ENCODE measurements at places on chromosomes 1 and 21.
A peak's percentile ranks its signal among the peaks of the same experiment; 100 is the strongest.

DNA sequence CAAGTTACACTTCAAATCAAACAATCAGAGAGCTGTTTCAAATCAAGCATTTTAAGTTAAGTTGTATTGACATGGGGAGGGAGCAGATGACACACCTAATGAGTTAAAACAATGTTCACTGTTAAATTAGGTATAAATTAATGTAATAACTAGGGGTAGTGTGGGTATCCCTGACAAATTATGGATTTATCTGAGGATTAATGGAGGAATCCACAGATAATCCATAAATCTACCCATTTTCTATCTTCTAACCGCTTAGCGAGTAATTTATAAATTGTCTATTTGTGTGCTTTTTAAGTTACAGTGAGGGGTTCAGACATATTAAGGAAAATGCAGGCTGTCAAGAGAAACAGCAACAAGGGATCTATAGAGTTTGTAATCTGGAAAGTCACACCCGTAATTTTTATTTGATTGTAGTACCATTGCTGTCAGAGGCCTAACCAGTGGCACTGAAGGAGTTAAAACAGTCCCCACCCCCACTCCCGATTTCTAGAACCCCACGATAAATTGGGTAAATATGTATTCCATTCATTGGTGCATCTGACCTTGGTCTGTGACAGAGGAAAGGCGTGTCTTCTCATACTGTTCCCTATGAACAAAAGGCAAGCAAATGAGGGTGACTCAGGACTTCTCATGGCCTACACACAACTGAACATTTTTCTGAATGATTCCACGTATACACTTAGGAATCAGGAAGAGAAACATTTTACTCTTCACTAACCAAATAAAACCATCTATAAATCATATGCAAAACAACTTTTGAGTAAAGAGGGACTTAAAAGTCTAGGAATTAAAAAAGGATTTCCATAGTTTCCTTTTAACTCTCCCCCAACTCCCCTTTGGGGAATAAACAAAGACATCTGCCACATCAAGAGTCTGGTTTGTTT is 7.4 kb downstream of the IRF2BP2 start:
- no peak for DNase-seq

GRCh38 chr1:30274173-30274970 is 449.0 kb downstream of the MATN1 start:
- DNase-seq = no peak

GRCh38 chr1:225700889-225701465 is 48.1 kb upstream of the ENAH start:
- no peak for DNase-seq

DNA sequence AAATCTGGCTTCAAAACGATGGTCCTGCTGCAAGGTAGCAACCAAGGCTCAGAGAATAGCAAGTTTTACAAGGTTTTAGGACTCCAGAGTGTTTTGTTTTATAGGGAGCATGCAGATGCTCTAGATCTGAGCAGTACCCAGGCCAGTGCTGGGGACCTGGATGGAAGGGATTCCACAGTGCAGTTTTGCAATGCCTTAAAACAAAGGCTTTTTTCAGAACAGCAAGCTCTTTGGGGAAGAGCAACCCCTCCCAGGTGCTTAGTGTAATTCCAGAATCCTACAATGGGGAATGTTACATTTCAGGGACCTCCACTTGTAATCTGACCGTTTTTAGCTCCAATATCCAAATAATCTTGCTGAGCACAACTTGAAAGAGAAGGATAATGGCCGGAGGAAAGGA is 6.7 kb downstream of the ROR1 start:
- DNase-seq = no peak

DNA sequence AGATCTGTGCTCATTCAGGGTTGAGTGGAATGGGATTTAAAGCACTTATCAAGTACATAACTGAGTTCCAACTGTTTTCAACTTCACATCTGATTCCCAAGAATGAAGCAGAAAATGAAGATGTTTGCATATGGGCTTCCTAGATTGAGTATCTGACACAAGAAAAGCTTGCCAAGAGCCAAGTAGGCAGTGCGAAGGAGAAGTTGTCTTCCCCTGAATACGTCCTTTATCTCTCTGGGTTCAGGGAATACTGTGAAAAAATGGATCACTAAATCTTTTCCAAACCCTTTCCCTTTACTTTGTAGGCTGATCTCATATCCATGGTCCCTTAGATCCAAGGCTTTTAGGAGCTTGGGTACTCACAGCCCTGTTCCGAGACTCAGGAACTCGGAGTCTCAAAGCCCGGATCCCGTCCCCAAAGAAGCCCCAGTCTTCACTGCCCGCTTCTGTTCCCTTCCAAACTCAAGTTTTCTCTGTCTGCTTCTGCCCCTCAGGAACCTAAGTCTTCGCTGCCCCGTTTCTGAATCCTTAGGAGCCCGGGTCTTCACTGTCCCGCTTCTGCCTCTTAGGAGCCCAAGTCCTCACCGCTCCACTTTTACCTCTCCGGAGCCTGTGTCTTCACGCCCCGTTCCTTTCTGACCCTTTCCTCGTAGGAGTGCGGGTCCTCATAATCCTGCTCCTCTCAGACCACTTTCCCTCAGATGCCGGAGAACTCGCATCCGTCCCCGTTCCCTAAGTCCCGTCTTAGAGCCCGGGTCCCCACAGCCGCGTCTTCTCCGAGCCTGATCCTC is 616 bp downstream of the TAF12 start:
- DNase-seq = no peak

- DNase-seq = no peak
Observed at GRCh38 chr1:94927405-94928175, 680 bp upstream of the CNN3 start.

GRCh38 chr1:217721692-217722091 is 90.5 kb downstream of the SPATA17 start:
- DNase-seq = no peak

- no peak for DNase-seq
Observed at GRCh38 chr1:104264521-104264920, 514.8 kb downstream of the AMY1C start.

DNA sequence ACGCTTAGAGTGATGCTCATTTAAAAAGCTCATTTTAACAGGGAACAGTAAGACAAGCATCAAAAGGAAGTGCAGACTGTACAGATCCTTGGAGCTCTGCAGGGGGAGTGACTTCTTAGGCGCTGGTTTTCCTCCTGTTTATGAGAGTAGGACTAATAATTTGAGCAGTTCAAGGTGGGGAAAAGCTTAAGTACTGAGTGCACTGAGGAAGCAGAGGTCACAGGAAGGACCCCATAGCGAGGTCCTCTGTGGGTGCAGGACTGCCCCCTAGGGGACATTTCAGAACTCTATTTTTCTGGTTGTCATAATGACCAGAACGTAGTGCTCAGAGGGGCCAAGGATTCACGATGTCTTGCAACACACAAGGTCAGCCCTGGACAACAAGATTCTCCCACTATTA is 112.1 kb downstream of the HLCS start:
- no peak for DNase-seq

- DNase-seq = peak; percentile 20
Observed at GRCh38 chr1:154502744-154503115, 518 bp upstream of the SHE start.

- no peak for DNase-seq
Observed at GRCh38 chr1:242827538-242827937, 303.0 kb upstream of the PLD5 start.

GRCh38 chr1:33586795-33587194 is 114.3 kb downstream of the ZSCAN20 start:
- no peak for DNase-seq

DNA sequence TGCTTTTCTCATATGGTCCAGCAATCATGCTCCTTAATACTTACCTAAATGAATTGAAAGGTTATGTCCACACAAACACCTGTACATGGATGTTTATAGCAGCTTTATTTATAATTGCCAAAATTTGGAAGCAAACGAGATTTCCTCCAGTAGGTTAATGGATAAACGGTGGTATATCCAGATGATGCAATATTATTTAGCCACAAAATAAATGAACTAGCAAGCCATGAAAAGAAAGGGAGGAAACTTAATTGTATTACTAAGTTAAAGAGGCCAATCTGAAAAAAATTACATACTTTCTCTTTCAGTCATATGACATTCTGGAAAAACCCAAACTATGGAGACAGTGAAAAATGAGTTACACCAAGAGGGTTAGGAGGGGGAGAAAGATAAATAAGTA is 76.3 kb upstream of the LRRC7 start:
- DNase-seq = no peak

DNA sequence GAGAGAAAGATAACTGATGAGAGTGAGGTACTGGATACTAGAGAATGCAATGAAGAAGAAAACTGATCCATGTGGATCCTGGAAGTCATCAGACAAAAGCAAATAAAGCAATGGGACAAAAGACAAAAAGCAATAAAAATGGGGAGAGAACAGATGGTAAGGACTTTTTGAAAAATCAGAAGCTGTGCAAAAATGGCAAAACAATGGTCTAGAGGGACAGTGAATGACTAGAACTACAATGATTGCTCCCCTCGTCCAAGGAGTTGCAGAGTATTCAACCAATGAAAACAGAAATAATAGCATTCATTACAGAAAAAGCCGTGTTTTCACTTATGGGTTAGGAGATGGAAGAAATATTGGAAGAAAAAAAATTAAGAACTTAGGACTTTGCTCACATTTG is 18.5 kb downstream of the LUZP1 start:
- no peak for DNase-seq

DNA sequence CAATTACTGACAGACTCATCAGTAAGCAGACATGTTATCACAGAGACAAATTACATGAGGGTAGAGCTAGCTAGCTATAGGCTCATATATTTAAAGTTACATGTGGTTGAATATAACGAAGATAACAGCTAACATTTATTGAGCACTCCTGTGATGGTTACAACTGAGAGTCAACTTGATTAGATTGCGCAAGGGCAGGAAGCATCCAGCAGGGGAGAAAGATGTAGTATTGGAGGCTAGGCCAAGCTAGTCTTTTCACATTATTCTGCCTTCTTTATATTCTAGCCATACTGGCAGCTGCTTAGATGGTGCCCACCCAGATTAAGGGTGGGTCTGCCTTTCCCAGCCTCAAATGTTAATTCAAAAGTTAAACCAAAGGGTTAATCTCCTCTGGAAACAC is 37.1 kb downstream of the PIGK start:
- no peak for DNase-seq

DNA sequence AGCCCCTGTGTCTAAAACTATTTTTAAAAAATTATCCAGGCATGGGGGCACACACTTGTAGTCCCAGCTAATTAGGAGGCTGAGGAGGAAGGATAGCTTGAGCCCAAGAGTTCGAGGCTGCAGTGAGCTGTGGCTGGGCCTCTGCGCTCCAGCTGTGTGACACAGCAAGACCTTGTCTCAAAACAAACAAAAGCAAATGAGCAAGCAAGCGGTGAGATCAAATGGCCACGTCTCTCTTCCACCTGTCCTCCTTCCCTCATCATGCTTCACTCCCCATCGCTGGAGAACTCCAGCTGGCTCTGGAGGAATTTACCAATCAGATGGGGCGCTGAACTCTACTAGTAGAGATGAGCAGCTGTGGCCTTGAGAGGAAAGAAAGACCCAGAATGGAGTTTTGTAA is 14.0 kb upstream of the REN start:
- DNase-seq = no peak

DNA sequence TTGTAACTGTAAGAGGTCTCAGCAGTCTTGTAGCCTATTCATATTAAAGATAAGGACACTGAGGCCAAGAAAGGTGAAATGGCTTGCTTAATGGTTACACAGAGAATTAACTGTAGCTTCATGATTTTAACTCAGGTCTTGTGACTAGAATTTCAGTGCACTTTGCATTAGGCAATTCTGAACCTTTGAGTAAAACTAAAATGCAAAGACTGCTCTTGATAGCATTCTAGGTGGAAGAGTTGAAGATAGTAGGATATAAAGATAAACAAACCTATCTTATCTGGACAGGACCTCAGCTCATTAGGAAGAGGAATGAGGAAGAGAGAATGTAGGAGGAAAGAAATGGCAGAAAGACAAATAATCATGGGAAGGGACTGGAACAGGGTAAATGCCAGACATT is 68.6 kb upstream of the RGL1 start:
- no peak for DNase-seq

GRCh38 chr1:173427146-173428054 is 49.7 kb upstream of the PRDX6 start:
- no peak for DNase-seq

- no peak for DNase-seq
Observed at GRCh38 chr1:54105736-54106269, 47.0 kb downstream of the CDCP2 start.

- DNase-seq = no peak
Observed at GRCh38 chr1:40439247-40439646, 11.0 kb upstream of the ZFP69B start.

- DNase-seq = no peak
Observed at GRCh38 chr1:101364370-101365120, 127.7 kb downstream of the S1PR1 start.

DNA sequence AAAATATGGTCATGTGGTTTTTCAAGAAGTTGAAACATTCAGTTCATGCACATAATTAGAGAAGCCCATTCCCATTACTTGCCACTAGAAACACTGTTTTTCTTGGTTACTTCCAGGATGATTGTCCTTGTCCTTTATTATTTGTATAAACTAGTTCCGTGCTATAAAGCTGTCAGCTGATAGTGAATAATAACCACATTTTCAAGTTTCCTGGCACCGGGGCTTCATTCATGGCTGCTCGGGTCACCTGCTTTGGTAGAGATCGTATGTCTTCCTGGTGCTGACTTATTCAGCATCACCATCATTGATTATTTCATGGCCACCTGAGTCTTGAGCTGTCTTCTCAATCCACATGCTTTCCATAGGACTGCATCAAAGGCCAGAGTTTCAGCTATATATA is 62.9 kb upstream of the ZNF326 start:
- DNase-seq = no peak

- DNase-seq = no peak
Observed at GRCh38 chr1:25828491-25828890, 8.7 kb downstream of the MTFR1L start.

GRCh38 chr1:234722904-234723720 is 113.1 kb upstream of the IRF2BP2 start:
- peak; percentile 67 for DNase-seq

DNA sequence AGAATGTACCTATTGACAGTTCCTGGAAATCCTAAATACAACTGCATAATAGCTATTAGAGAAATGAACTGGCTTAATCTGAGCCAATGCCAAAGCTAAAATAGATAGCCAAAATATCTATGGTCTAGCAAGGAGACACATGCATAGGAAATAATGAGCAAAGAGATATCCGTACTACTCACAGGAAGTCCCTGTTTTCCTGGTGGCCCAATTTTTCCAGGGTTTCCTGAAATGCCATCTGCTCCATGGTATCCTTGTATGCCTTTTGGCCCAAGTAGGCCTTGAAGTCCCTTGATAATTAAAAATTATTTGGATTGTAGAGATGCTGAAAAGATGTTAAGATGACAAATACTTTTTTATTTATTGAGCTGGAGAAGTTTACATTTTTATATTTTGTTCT is 108.4 kb upstream of the ZNHIT6 start:
- DNase-seq = no peak

Measured in left ventricle myocardium inferior (tissue), 1 donor.